ENCODE measurements at places on chromosomes 7 and 10.

DNA sequence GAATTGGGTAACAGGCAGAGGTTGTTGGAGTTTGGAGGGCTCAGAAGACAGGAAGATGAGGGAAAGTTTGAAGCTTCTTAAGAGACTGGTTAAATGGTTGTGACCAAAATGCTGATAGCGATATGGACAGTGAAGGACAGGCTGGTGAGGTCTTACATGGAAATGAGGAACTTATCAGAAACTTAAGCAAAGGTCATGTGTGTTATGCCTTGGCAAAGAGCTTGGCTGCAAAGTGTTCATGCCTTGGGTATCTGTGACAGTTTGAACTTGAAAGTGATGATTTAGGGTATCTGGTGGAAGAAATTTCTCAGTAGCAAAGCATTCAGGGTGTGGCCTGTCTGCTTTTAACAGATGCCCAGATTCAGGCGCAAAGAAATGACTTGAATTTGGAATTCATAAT lies 64.5 kb upstream of the EEPD1 start:
- DNase-seq: no peak

DNA sequence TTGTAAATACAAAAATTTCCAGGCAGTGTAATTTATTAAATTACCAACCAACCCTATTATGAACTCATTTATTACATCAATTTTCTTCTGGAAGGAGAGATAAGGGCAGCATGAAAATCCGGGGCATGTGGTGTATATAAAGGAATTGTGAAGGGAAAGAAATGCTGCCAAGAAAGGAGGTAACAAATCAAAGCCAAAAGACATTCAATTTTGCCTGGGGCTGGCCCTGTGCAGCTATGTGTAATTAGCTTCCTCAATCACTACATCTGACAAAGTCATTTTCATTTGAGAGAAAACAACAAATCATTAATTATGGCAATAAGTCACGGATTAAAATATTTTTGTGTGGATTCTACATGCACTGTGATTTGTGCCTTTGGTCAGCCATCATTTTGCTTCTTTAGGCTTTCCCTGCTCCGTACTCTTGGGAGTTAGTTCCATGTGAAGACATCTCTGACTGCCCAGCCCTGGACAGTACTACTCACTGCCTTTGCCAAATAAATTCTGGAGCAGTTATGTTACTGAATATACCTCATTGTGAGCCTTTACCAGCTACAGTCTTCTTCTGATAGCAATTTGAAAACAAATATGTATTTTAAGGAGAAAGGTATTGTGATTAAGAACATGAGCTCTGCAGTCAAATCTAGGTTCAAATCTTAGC lies 191.7 kb downstream of the RELN start:
- DNase-seq: no peak

GRCh38 chr7:34939175-34939574 lies 98.1 kb downstream of the DPY19L1 start:
- peak; percentile 92 for DNase-seq

DNA sequence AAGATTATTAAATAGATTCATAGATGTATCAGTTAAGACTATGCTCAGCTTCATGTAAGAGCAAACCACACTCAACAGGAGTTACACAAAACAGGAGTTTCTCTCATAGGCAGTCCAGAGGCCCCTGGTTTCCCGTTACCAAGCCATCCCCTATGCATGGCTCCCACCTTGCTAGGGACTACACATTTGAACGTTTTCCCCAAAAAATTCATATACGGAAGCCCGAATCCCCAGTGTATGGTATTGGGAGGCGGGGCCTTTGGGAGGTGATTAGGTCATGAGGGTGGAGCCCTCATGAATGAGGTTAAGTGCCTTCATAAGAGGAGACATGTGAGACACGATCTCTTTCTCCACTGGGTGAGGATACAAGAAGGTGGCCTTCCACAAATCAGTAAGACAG lies 29.1 kb downstream of the RSU1 start:
- no peak for DNase-seq

GRCh38 chr7:92115821-92116220 lies 18.5 kb downstream of the CYP51A1 start:
- no peak for DNase-seq

DNA sequence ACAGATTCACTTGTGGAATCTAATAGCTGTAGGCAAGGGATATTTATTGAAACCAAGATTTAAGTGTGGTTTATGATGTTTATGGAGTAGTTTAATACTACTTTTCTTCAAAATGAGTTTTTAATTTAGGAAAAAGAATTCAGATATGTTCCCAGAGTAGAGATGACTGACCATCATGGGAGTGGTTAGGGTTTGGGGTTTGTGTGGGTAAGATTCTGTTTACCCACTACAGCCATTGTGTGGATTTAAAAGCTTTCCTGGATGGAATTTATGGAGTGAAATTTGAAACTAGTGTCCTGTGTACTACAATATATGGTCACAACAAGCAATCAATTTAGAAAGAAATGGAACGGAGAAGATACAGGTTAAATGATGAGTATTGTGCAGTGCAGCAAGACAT lies 453.5 kb downstream of the AUTS2 start:
- DNase-seq: no peak

GRCh38 chr7:33248671-33249070 lies 119.3 kb downstream of the BBS9 start:
- DNase-seq: no peak

DNA sequence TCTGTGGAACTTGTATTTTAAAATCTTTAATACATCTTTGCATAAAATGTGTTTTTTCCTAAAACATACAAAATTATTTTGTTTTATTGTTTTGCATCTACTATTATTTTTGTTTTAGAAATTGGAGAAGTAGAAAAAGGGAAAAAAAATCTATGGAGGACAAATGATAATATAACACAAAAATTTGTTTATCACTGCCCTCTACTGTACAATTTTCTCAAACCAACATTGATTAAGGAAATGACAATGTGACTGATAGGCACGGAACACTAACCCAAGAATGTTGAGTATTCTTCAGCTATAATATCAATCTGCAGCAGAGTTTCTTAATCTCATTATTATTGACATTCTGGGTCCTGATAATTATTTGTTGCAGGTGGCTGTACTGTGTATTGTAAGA lies 9.5 kb upstream of the ING3 start:
- no peak for DNase-seq

GRCh38 chr7:69367780-69368179 lies 230.5 kb upstream of the AUTS2 start:
- DNase-seq: peak; percentile 73

GRCh38 chr7:43876976-43877745 lies 7.8 kb upstream of the MRPS24 start:
- DNase-seq: no peak

DNA sequence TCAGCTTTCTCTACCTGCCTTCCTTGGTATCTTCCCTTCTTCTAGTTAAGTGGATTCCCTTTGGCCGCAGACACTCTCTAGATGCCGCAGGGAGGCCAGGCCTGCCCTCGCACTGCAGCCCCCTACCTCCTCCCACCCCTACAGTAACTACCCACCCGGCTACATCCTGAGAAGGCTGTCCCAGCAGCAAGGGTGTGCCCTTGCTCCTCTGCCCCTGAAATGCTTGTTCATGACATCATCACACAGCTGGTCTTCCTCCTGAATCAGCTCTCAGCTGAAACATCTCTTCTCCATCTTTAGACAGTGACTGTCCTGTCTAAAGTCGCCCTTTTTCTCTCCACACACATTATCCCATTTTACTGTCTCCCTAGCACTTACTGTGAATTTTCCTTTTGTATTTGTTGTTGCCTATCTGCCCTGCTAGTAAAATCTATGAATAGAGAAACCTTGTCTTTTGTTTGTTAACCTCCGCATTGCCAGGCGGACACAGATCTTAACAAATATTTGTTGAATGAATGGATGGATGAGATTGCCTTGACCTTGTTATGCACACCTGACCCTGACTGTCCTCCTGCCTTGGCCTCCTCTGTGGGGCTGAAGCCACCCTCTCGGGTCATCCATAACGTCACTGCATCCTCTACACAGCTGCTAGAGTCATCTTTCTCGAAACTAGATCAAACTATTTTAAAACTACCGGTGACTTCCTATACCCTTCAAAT lies 108.9 kb upstream of the GATA3 start:
- peak; percentile 22 for DNase-seq

- DNase-seq: no peak
These were observed 24.6 kb upstream of the AKAP9 start for GRCh38 chr7:91916051-91916440.

DNA sequence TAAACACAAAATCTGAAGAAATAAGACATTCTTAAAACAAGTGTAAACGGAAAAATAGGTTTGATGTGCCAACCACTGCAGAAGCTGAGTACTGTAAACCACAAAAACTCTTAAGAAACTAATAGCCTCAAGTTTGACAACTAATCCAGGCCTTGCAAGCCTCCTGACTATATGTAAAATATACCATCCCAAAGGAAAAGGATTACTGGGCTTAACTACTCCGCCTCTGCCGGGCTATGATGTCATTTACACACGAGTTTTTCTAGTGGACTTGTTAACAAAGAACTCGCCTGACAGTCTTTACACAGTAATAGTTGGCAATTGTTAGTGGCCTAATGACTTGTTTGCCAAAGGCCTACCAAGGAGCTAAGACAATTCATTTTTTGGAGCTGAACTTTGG lies 2.1 kb downstream of the KIF5B start:
- peak; percentile 88 for DNase-seq

DNA sequence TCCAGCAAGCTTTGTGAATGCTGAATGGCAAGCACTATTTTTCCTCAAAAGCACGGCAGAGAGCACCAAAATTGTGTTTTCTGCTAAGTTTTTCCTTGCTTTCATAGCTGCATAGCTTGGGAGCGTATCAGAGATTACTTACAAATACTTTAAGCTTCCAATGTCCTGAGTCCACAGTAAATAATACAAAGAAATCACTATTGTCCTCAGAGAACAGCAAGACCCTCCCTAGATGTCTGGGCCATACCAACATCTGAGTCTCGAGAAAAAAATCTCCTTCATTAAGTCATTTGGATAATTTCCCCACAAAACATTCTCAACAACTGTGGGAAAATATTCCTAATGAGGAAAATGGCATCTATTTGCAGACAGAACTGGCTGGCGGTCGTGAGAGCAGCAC lies 41.7 kb downstream of the SGMS1 start:
- no peak for DNase-seq

GRCh38 chr10:125757742-125758141 lies 17.9 kb downstream of the MMP21 start:
- DNase-seq: no peak

DNA sequence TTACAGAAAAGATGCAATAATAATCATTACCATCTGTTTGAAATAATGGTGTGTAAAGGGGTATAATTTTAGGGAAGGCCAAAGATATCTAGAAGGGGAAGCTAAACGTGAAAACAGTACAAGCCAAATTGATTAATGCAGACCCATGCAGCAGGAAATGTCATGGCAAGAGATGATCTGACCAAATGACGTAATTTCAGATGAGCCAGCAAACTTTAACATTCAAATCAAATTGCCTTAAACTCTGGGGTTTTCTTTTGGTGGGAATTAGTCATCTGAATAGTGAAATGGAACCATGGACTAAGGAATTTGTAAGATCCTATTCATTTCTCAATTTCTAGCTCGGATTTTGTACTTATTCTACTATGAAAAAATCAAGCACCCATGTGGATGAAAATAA lies 21.4 kb upstream of the SCIN start:
- DNase-seq: no peak

DNA sequence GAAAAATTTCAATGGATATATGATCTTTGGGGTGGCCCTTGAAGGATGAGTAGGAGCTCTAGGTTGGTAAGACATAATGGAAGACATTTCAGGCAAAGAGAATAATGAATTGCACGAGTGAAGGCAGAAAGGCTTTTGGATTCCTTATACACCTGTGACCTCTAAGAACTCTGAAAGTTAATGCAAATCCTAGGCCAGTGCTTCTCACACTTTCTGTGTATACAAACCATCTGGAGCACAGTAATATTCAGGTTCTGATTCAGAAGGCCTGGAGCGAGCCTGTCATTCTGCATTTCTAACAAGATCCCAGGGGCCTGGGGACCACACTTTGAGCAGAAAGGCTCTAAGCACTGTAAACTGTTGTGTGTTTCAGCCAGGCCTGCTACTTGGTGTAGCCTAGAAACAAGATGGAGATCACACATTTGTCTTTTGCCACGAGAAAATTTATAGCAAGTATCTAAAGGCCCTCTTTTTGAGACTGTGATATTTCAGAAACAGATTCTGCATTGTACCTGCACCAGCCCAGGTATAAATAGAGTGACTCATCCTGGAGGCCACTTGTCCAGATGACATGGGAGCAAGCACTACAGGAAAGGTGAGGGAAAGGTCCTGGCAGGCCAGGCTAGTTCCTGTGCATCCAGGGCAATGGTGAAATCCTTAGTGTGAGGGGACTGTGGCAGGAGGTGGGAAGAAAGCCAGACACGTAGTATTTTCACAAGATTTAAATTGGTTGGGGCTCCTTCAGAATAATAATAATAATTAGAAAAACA lies 24.4 kb downstream of the MRPS33 start:
- no peak for DNase-seq

DNA sequence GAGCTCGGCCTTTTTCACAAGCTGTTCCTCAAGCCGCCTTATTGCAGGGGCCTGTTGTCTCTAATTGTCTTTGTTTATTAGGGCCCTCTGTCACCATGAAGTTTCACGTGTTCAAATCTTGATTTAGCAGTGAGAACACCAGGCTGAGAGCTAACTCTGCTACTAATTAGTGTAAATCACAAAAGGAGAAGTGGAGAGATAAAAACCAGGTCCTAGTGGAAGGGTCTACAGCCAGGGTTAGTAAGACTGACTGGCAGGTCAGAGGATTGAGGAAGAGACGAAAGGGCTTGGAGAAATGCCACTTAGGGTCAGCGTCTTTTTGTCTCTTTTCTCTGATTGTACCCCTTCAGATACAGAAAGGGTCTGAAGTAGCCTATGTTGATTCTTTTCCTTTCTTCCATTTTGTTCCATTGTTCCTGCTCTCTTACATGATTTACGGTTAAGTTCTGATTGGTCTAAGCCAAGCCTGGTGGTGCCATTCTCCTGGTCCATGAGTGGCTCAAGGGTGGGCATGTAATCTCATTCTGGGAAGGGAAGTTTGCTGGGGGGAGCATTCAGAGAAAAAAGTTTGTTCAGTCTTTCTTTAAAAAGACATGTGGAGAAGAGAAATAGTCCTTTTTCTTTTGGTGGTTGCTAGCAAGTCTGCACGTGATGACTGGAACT lies 21.3 kb downstream of the SSMEM1 start:
- no peak for DNase-seq

DNA sequence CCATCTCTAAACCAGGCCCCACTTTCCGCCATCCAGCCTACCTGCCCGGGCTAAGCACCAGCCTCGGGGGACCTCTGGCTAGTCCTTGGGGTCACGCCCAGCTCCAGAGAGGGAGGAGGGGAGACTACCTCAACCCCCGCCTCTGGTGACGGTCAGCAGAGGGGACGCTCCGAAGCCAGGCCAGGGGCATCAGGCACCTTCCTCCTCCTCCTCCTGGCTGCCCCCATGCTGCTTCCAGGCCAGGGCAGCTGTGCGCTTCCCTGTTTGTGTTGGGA lies 4.0 kb upstream of the SMARCD3 start:
- no peak for DNase-seq

- no peak for DNase-seq
These were observed 300.9 kb upstream of the MTPN start for GRCh38 chr7:136278057-136278456.
